ENCODE measurements at places on chromosomes 5 and 9.
A peak's percentile ranks its signal among the peaks of the same experiment; 100 is the strongest.

GRCh38 chr5:59268756-59269415 is 624.6 kb downstream of the PDE4D start:
- no peak for DNase-seq

DNA sequence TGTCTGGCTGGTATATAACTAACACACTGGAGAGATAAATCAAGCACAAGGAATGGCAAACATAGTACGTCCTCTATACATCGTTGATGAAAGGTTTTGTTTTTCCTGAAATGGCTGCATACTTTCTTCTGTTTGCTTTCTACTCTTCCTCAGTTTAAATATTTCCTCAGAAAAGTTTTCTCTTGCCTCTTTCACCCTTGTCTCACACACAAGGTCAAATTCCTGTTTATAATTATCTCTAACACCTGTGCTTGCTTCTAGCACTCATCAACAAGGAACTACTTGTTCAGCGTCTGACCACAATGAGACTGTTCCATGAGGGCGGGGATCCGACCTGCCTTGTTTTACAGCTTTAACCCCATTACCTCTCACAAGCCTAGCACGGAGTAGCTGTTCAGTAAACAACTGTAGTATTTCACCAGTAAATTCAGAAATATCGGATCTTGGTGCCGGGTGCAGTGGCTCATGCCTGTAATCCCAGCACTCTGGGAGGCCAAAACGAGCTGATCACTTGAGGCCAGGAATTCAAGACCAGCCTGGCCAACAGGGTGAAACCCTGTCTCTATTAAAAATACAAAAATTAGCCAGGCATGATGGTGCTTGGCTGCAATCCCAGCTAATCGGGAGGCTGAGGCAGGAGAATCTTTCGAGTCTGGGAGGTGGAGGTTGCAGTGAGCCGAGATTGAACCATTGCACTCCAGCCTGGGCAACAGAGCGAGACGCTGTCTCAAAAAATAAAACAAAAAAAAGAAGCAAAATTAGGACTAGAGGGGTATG is 37.0 kb downstream of the NR6A1 start:
- peak; percentile 38 for DNase-seq

DNA sequence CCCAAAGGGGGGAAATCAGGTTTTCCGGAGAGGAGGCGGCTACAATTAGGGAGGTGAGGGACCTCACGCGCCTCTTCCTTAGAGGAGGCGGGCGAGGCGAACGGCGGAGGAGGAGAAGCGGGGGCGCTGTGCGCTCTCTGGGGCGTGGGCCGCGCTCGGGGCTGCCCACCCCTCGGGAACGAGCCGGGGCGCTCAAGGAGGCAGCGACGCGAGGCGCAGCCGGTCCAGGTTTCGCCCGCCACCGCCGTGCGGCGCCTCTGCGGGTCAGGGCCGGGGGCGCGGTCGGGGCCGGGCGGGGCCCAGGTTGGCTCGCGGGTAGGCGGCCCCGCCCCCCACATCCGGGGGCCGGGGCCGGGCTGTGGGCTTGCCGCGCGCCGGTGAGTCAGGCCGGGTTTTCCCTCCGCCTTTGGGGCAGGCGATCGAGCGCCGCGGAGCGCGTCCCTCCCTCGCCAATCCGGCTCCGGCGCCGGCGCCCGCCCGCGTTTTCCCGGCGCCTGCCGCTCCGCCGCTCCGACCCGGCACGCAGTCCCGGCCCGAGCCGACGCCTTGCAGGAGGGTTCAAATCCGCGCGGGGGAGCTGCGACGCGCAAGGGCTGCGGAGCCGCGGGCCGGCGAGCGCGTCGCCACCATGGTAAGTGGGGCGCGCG is at the start of gene N4BP3:
Gene N4BP3 (plus strand): TSS at position 392 of the 647 bp plus-strand sequence. CDS start 6,052 bp downstream, outside the sequence.
- no peak for DNase-seq

DNA sequence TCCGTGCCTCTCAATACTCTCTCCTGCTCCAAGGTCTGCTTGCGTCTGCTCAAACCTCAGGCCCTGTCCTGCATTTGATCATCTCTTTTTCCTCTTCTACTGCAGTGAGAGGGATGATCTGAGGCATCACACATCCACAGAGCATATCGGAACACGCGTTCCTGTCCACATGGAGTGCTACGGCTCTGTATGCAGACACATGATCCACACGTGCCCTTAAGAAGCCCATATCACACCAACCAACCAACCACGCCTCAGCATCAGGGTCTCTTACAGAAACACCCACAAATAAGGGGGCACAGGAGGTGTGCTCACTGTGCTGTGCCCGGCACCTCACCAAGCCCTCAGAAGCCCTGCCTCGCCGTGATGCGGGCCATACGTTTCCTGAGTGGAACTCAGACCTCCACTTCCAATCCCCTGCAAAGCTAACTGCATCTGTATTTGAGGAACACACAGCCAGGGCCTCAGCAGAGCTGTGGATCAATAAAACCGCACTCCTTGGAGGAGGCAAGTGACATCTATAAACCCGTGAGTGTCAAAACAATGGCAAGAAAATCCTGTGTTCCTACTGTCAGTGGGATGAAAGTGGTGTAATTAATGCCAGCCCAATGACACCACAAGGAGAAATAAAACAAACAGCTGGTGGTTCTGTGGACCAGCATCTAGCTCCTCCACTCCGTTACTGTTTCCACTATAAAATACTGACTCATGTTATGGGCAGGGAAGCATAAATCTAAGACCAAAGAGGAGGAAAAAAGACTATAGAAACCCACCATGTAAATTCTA is 40.4 kb downstream of the AK8 start:
- DNase-seq: no peak

GRCh38 chr5:140168371-140168770 is 6.6 kb upstream of the CYSTM1 start:
- DNase-seq: no peak

DNA sequence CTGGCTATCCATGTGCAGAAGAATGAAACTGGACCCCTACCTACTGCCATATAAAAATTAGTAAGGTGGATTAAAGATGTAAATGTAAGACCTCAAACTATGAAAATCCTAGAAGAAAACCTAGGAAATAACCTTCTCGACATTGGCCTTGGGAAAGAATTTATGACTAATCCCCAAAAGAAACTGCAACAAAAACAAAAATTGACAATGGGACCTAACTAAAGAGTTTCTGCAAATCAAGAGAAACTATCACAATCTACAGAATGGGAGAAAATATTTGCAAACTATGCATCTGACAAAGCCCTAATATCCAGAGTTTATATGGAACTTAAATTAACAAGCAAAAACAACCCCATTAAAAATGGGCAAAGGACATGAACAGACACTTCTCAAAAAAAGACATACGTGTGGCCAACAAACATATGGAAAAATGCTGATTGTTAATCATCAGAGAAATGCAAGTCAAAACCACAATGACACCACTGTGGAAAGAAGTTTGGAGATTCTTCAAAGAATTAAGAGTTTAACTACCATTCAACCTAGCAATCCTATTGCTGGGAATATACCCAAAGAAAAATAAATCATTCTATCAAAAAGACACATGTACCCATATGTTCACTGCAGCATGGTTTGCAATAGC is 98.5 kb downstream of the NR3C1 start:
- no peak for DNase-seq

- DNase-seq: no peak
Observed at GRCh38 chr5:127867022-127867783, 164.0 kb downstream of the CCDC192 start.
